ENCODE measurements at places on chromosomes 3 and 15.

GRCh38 chr3:11532931-11533391 is 110.8 kb downstream of the VGLL4 start:
- peaks cover 3% of the 10 kb centered on the region for H3K36me3 ChIP-seq
- no peaks in the 10 kb centered on the region for H3K27me3 ChIP-seq
- DNase-seq = no peak
- no peak overlapping the region for H3K4me3 ChIP-seq

DNA sequence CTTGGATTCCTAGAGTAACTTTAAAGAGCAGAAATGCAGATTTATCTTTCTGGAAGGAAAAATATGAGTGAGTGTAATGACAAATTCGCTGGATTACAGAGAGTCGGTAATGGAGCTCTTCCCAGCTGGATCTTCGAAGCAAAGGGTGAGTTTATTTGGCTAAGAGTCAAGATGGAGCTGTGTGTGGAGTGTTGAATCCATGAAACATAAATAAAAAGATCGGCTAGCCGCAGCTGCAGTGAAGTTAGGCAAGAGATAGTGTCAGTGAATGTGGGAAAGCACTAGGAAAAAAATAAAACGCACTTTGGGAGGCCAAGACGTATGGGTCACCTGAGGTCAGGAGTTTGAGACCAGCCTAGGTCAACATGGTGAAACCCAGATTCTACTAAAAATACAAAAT is 10.3 kb downstream of the NAALADL2 start:
- DNase-seq = no peak
- H3K36me3 ChIP-seq = no peaks in the 10 kb centered on the region
- no peaks in the 10 kb centered on the region for H3K27me3 ChIP-seq
- H3K4me3 ChIP-seq = no peak overlapping the region

DNA sequence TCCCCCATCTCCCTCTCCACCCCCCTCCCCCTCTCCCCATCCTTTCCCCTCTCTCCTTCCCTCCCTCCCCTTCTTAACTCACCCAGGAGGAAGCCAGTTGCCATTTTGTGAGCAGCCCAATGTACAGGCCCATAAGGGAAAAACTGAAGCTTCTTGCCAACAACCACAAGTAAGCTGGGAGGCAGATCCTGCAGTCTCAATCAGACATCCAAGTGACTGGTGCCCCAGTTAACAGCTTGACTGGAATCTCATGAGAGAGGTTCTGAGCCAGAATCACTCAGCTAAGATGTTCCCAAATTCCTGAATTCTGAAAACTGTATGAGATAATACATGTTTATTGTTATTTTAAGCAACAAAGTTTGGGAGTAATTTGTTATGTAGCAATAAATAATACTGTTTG is 90.7 kb downstream of the C3orf70 start:
- DNase-seq = no peak
- H3K27me3 ChIP-seq = no peaks in the 10 kb centered on the region
- no peak overlapping the region for H3K27ac ChIP-seq

GRCh38 chr3:194197981-194198695 is 62.2 kb downstream of the HES1 start:
- DNase-seq = no peak
- peaks cover 15% of the 10 kb centered on the region for H3K4me1 ChIP-seq
- peaks cover 28% of the 10 kb centered on the region for H3K27me3 ChIP-seq

DNA sequence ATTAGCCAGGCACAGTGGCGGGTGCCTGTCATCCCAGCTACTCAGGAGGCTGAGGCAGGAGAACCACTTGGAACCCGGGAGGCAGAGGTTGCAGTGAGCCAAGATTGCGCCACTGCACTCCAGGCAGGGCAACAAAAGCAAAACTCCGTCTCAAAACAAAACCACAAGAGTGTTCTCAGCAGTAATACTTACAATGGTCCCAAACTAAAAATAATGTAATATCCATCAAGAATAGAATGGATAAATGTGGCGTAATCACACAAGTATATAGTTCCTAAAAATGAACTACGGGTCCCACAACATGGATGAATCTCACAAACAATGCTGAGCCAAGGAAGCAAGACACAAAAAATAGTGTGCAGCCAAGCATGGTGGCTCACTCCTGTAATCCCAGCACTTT is 39.2 kb downstream of the STAG1 start:
- DNase-seq = no peak
- H3K36me3 ChIP-seq = peaks cover 18% of the 10 kb centered on the region
- no peak overlapping the region for H3K4me3 ChIP-seq
- no peaks in the 10 kb centered on the region for H3K27me3 ChIP-seq
- no peak overlapping the region for H3K27ac ChIP-seq

- DNase-seq = no peak
- H3K4me1 ChIP-seq = peaks cover 2% of the 10 kb centered on the region
- no peak overlapping the region for H3K4me3 ChIP-seq
- H3K27me3 ChIP-seq = peaks cover 8% of the 10 kb centered on the region
- H3K36me3 ChIP-seq = no peaks in the 10 kb centered on the region
Observed at GRCh38 chr3:113897373-113897777, 50.4 kb upstream of the ZDHHC23 start.

All from activated T-helper 2 cell treated with anti-CD3 and anti-CD28 coated beads, Interferon-gamma antibody, Interleukin-2, Interleukin-4, amounts not matched to agents 10 μg/mL and 5 μg/mL and 100 μg/mL, durations not matched to agents 14 hours and 24 hours and 36 hours (primary cell).